Stimulated activated CD8-positive, alpha-beta memory T cell treated with anti-CD3 and anti-CD28 coated beads, Interleukin-4, amount 100 ng/mL, for 1 hour (primary cell): ENCODE measurements at places on chromosomes 3 and 15.
A peak's percentile ranks its signal among the peaks of the same experiment; 100 is the strongest.

DNA sequence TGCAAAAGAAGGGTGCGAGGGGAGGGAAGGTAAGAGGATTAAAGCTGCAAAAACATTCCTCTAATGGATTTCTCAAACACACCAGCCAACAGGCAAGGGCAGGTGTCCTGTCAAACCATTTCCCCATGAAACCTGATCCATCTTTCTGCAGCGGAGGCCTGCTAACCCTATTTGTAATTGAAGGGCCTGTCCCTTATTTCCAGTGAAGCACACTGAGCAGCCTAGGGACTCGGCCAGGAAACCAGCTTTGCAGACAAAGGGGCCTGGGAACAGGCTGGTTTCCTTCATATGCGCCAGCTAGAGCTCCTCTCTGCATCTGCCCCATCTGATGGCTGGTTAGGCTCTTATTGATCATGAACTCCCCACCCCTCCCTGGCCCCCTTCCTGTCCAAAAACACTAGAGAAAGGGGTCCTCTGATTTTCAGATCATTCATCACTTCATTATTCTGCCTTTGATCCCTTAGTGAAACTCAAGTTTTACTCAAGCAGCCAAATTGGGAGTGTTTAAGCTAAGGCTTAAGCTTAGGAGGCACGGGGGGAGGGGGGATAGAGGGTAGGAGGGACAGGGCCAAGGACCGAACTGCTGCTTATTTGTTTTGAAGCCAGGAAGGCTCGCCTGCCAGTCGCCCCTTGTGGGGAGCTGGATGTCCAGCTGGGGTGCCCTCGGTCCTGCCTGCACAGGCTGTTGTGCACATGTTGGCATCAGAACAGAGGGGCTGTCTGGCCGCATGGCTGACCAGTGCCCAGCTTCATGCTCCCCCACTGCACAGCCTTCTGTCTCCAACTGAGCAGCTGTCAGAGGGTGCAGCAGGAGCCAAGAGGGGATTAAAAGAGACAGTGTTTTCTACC lies 53.1 kb downstream of the BOC start:
- DNase-seq = no peak

GRCh38 chr15:66498501-66499386 lies 1.2 kb upstream of the SNAPC5 start:
- no peak for DNase-seq

DNA sequence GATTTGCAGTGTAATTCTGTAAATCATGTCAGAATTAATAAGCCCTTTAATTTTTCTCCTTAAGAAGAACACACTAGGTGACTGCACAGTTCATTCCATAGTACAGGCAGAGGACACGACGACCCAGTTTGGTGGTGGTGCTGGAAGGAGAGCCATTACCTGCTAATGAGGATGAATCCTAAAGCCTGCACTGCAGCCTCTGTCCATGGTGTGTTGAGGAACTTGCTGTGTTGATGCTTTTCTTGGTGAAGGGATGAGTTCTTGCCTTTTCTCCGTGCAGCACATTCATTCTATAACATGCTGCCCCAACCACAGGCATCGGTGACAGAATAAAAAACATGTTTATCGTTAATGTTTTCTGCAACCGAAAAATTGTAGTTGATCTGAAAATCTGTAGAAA lies 89.6 kb upstream of the VEPH1 start:
- DNase-seq = no peak

GRCh38 chr3:187919048-187919447 lies 173.8 kb upstream of the BCL6 start:
- DNase-seq = peak; percentile 22

GRCh38 chr3:183448369-183449128 lies 20.1 kb upstream of the MCF2L2 start:
- no peak for DNase-seq

DNA sequence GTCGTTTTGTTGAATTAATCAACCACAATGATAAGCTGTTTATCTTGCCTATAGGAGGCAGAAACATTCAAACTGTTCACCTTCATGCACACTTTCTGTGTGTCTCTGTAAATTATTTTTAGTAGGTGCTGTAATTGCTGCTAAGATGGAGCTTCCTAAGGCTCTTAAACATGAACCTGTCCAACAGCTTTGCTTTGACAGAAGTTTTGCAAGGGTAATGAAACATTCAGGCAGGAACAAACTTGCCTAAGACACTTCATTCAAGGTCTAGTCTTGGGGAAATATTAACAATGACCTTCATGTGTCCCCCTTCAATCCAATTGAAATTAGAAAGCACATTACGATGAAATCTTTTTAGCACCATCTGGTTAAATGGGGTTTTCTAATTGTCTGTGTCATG lies 156.1 kb downstream of the DIPK2A start:
- DNase-seq = no peak

GRCh38 chr3:100662113-100662823 lies 47.0 kb upstream of the TFG start:
- no peak for DNase-seq

DNA sequence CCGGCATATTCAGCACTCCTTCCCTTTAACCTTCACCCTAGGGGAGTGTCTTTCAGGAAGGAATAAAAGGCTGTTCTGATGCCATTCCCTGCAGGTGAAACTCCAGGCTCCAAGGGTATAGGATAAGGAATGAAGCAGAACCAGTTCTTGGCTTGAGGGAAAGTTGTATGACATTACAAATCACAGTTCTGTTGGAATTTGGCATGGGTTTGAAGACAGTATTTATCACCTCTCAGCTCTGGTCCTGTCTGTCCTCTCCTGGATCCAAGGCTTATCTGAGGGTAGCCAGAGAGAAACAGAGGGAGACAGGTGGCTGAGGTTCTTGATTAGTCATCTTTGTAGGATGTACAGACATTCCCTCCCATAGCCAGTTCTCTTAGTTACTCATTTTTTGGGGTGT lies 37.1 kb downstream of the RAB11A start:
- no peak for DNase-seq

- DNase-seq = no peak
Observed at GRCh38 chr3:101943029-101943428, 93.7 kb downstream of the NFKBIZ start.

DNA sequence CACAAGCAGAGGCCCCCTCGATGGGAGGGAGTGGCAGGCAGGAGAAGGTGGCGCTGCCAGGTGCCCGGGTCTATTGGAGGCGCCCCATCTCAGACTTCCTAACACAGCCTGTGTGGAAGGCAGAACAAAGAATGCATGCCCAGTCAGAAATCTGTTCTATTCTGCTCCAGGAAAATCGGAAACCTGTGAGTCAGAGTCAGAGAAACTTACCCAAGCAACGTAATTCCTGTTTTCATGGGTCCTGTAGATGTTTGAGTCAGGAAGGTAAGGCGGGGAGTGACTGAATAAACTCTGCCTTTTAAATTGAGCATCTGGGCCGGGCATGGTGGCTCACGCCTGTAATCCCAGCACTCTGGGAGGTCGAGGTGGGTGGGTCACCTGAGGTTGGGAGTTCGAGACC lies 13.7 kb downstream of the MAP6D1 start:
- DNase-seq = no peak

- no peak for DNase-seq
Observed at GRCh38 chr3:53065841-53066480, 20.1 kb upstream of the SFMBT1 start.

GRCh38 chr15:77387365-77388105 lies 32.4 kb downstream of the PEAK1 start:
- DNase-seq = no peak

GRCh38 chr15:73560501-73561117 lies 72.6 kb downstream of the NPTN start:
- DNase-seq = no peak

GRCh38 chr3:162641317-162641716 lies 1144.7 kb downstream of the OTOL1 start:
- DNase-seq = no peak
